Hypothalamus (tissue), 51 donors: ENCODE measurements at places on chromosomes 5 and 9.

DNA sequence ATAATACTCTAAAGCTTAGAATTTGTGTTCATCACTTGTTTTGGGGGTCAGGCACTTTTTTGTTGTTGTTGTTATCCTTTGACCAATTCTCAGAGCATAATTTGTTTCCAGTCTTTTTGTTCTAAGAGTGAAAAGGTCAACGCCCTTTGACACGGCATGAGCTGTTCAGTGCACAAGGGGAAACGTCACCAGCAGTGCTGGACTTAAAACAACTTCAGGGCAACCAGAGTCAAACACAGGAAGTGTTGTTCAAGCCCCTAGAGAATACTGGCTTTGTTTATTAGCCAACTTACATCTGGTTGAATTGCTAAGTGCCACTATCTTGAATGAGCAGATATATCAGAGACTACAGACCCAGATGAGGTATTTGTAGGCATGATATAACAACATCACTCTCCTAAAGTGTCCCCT, 368.9 kb downstream of the TMEM161B start:
- peak; percentile 92 for DNase-seq

DNA sequence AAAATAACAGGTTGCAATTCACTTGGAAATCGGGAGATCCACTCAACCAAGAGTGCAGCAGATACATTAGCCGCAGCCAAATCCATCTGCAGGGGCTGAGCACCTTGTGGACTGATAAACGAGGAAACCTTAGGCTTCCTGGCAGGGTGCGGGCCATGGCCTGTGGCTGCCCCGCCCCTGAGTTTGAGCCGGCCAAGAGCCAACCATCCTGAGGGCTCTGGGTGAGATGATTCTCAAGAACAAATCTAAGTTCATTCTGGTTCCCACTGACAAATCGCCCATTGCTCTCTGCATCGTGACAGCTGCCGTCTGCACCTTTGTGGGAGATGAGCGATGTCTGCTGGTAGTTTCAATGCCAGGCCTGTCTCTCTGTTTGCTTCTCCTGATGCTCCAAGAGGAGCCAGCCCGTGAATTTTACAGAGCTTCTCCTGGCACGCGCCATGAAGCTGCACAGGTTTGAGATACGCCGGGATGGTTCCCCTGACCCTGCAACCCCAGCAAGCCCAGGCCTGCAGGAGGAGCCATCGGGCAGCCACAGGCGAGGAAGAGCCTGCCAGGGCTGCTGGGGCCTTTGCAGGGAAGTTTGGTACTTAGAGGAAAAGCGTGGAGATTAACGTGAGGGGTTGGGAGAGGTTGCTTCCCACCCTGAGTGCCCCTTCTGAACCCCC, 154.0 kb downstream of the OLFM1 start:
- no peak for DNase-seq

DNA sequence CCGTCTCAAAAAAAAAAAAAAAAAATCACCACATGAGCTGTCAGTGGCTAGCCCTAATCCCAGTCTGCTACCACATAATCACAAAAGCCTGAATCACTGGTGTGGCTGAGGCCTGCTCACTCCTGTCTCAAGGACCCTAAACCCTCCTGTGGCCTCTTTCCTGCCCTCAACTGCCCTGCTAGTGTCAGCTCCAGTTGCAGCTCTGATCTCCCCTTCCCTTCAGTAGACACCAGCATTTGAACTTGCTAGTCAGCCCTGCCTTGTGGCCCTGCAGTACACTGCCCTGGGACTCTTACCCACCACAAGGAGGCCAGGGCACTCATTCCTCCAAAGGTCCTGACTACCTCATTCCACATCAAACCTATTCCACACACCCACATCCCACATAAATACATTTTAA, 9.5 kb upstream of the P4HA2 start:
- DNase-seq = no peak

- no peak for DNase-seq
Observed at GRCh38 chr5:5192681-5193080, 52.6 kb downstream of the ADAMTS16 start.

- no peak for DNase-seq
Observed at GRCh38 chr5:167725741-167726140, 565.7 kb upstream of the WWC1 start.

DNA sequence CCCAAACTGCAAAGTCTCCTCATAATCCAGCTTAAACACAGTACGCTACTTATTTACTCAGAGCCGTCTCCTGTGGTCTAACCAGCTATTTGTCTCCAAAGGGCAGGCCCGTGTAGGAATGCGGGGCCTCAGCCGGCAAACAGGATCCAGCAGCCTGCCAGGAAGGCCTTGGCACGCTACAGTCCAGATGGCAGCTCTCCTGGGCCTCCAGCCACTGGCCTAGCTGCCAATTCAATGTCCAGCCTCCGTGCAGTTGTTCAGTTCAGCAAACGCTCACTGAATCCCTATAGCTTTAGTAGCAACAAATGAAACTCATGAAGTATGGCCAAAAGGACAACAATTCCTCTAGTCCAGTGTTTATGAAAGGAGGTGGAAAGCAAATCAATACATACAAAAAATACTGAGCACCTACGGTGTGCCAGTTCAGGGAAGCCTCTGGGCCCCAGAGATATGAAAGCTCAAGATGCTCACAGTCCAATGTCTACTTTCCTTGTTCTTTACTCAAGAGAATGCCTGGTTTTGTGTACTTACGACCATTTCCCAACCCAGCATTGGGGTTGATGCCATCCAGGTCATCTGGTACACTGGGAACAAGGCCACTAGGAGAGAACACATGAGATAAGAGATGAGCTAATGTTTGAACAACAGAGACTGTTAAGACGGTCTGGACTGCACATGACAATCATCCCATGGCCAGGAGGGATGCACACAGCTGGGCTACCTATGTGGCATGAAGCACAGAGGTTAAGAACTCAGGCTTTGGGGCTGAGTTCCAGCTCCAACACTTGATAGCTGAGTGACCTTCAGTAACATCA, 8.3 kb downstream of the CDK5RAP2 start:
- peak; percentile 4 for DNase-seq

- peak; percentile 56 for DNase-seq
Observed at GRCh38 chr9:95506678-95507463, 9.9 kb downstream of the PTCH1 start.

DNA sequence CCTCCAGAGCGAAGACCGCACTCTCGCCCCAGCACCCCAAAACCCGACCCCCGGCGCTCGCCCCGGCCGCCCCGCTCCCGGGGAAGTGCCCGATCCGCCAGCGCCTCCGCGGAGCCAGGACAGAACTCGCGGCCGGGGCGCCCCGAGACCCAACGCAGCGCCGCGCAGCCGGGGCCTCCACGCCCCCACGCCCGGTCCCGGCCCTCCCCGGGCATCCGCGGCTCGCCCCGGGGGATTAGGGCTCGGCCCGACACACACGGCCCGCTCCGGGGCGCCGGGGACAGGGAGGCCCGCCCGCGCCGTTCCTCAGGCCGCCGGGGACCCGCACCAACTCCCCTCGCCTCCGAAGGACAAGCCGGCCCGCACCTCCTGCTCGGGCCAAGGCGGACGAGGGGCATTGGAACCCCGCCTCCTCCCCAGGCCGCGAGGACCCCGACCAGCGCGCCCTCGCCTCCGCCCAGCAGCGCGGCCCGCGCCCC, 544 bp downstream of the FNBP1 start:
- no peak for DNase-seq

DNA sequence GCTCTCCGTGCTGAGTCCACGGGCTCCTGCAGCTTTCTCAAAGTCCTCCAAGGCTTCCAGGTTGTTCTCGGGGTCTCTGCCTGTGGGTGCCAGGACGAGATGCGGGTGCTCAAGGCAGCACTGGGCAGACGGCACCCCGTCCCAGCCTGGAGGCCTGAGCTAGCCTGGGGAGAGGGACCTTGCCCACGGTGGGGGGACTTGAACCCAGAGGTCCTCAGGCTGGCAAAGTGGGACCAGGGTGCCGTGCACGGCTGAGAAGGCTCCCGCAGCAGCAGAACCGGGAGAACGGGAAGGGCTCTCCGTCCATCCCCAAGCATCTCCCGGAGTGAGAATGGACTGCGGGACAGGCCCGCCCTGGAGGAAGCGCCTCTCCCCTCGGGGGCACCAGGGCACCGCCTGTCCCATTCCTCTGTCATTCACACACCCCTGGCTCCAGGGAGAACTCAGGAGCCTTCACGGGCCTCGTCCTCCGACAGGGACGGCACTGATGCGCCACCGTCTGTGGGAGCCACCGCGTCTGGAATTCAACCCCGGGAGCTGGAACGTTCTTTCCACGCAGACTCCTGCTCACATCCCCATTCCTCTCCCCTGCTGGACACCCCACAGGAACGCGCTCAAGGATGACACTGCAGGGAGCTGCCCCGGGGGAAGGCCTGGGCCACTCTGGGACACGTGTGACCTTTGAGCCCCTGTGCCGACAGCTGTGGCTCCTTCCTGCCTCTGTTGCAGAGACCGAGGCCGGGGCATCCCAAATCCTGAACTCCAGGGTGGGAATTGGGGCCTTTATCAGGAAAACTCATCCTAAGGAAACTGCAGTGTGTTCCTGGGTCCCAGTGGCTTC, 16.3 kb upstream of the OBP2B start:
- no peak for DNase-seq

- DNase-seq = no peak
Observed at GRCh38 chr5:158414333-158414762, 555.4 kb upstream of the CLINT1 start.
